ENCODE measurements at places on chromosomes 12 and 14. TPM values are rescaled to one million over a fixed set of nuclear protein-coding genes. Genes with fewer than 3 reads are reported as not detected.

Gene SLCO1B1
- total RNA-seq: not detected

DNA sequence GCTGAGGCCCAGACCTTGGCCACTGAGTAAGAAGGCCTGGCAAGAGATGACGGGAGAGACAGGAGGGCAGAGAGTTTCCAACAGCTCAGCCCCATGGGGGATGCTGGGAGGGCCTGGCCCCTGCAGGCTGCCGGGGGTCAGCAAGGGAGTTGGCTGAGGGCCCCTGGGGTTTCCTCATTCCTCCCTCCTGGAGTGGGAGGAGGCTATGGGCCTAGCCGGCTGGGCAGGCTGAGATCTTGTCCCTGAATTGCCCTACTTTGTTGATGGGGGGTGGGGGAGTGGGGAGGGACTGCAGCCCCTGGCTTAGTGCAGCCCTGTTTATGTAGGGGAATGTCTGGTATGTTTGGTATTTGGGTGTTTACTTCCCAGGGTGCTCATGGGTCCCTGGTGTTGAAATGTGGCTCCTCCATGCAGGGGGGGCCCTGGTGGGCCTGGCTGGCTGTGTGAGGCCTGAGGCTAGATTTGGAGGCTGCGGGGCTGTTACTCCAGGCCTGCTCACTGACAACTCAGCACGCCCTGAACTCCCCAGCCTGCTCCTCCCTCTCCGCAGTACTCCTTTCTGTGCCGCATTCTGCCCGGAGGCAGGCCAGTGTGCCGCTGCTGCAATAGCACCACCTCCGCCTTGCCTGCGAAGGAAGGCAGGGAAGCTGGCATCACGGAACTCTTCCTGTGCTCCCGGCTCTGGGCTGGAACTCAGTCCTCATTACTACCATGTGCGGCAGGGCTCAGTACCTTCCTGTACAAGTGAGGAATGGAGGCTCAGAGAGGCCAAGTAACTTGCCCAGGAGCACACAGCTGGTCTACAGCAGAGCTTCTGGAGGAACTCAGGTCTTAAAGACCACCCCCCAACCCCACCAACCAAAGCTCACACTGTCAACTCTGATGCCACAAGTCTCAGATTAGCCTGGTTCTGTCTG, 25.3 kb downstream of the JDP2 start:
- DNase-seq: no peak

Gene BDKRB2
- total RNA-seq: not detected

Gene KCNK13
- 0.19 TPM for total RNA-seq

GRCh38 chr12:76303365-76303764, 44.9 kb downstream of the BBS10 start:
- no peak for DNase-seq

DNA sequence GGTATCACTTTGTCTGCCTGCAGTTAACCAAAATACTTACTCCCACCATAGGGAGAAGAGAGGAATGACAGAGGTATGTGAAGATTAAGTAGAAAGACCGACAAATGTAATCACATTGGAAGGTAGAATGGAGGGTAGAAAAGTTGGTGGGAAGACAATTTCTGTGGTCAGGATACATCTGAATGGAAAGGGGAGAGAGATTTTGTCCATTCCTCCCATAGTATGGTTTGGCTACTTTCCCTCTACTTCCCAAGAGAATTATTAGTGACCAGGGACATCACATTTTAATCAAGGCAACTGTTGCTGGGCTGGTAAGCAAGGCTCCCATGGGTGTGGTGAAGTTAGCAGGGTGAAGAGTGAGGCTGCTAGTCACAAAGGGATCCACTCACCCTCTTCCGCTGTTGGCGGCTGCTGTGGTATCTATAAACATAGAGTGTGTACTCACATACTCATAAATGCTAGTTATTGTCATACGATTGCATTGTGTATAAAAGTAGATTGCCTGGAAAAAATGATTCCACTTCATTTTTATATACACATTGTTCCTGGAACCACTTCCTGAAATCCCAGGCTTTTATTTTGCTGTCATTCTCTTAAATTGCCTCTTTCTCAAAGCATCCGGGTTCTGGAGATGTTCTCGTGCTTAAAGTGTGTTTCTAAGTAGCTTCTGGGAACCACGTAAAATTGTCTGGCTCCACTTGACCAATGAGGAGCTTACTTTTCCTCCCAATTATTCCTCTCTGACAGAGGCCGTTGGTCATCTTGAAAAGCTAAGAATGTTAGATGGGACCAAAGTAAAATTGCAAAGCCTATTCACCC, 413.1 kb downstream of the ZFP36L1 start:
- DNase-seq: no peak

Gene IL23A
- total RNA-seq: 42.0 TPM

Gene ARHGAP9
- 347 TPM for total RNA-seq
